Type B pancreatic cell (in vitro differentiated cells): ENCODE measurements at places on chromosomes 7 and 10. TPM values are rescaled to one million over a fixed set of nuclear protein-coding genes. Genes with fewer than 3 reads are reported as not detected.

GPR15LG gene
- 0.70 and 0.98 TPM in 2 replicates for total RNA-seq

POT1 gene
- total RNA-seq, result 12.6 and 27.3 TPM in 2 replicates

GNGT1 gene
- total RNA-seq, result 0.14 TPM in 1 of 2 replicates, not detected in the other

CYP26A1 gene
- 1.1 and 4.2 TPM in 2 replicates for total RNA-seq

ITPRID1 gene
- total RNA-seq, result 0.07 and 0.14 TPM in 2 replicates

AQP1 gene
- 1.7 and 6.0 TPM in 2 replicates for total RNA-seq
